ENCODE measurements at places on chromosomes 6 and 20. TPM values are rescaled to one million over a fixed set of nuclear protein-coding genes. Genes with fewer than 3 reads are reported as not detected.

PIGU gene
- 34.2 TPM for polyA plus RNA-seq

SNX5 gene
- polyA plus RNA-seq: 96.3 TPM

PPP1R16B gene
- polyA plus RNA-seq: 36.7 TPM

CST2 gene
- polyA plus RNA-seq: not detected

NRN1 gene
- polyA plus RNA-seq: not detected

CEP43 gene
- polyA plus RNA-seq: 4.1 TPM

FAM217A gene
- not detected for polyA plus RNA-seq

TUBB2A gene
- 8.4 TPM for polyA plus RNA-seq

ZBTB12 gene
- not detected for polyA plus RNA-seq

OPN5 gene
- not detected for polyA plus RNA-seq

NR2E1 gene
- not detected for polyA plus RNA-seq
